Activated naive CD8-positive, alpha-beta T cell treated with anti-CD3 and anti-CD28 coated beads, Interleukin-2, amount 50 U/mL, for 24 hours (primary cell): ENCODE measurements at places on chromosomes 5 and 9.

DNA sequence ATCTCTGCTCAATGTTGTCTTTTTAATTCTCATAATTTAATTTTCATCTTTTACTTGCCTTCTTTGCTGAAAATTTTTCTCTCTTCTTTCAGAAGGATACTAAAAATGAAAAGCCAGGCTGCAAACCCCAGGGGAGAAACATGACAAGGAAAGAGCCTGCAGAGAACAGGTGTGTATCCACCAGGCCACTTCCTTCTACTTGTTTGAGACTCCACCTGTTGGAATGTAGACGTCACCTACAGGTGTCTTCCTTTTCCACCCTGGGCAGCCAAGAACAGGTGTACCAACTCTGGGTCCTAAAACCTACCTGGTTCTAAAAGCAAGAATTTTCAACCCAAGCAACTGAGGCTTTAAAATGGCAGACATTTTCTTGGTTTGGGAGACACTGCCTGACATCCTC, 166.8 kb downstream of the ATP10B start:
- no peak for DNase-seq

DNA sequence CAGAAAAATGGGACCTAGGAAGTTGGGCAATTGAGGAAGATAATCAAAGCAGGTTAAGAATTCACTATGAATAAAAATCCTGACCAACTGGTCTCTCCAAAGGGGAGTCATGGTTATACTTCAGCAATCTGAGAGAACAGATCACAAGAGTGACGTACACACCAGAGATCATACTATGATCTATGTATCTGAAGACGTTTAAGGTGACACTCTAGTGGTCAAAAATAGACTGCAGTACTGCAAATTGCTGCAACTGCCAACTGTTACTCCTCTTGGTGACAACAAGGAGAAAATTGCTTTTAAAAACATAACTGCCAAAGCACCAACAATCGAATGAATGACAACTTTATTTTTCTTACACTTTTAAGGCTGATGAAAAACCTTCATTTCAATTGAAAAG, 4.9 kb downstream of the AK6 start:
- no peak for DNase-seq

GRCh38 chr5:163005949-163006348, 431.4 kb upstream of the CCNG1 start:
- no peak for DNase-seq

DNA sequence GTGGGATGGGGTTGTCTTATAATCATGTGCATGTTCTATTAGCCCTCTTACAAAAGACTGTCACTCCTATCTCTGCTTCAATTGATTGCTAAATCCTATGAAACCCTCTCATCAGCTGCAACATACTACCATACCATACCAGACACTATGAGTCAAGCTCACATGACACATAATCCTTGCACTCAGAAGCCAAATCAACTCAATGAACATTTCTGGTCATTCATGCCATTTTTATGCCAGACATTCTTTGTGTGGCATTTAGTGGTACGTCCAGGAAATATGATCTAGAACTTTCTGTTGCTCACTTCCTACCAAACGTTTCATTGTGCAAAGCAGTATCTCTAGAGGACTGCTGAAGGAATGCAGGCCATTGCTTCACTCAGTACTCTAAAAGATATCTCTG, 159.2 kb upstream of the GNA14 start:
- no peak for DNase-seq

GRCh38 chr9:3549225-3549624, 23.4 kb upstream of the RFX3 start:
- no peak for DNase-seq

GRCh38 chr9:89806371-89807100, 201.7 kb downstream of the GADD45G start:
- DNase-seq: no peak

DNA sequence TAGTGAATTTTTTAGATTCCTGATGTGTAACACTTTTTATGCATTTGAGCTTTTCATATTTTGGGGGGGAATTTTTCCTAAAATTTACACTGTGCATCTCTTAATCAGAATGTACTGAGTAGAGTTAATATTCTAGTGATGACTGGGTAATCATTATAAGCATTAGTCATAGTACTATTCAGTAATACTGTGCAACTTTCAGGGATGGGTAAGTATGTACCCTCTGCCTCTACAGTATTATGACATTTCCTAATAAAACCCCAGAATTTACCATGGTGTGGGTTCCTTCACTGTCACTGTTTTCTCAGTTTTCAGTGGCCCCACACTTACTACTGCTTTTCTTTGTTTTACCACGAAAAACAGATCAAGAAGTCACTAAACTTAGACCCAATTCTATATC, 2.8 kb upstream of the CMYA5 start:
- no peak for DNase-seq

- no peak for DNase-seq
These were observed 28.7 kb downstream of the LCP2 start for GRCh38 chr5:170268884-170269283.

DNA sequence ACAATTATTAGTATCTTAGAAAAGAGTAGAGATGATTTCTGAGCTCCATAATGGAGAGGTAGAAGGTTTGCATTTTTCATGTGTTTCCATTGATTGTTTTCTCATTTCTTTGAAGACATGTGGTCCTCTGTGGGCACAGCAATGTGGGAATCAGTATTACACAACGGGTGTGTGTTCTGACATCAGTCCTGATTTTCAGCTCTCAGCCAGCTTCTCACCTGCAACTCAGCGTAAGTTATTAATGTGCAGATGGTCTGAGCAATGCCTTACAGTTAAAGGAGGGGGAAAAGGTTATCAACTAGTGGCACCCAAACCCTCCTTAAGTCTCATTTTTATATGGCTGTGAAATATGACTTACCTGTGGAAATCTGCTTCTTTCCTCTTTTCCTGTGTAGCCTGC, 59.1 kb downstream of the ITGA2 start:
- no peak for DNase-seq

GRCh38 chr5:146753641-146754040, 124.9 kb downstream of the PPP2R2B start:
- no peak for DNase-seq

GRCh38 chr5:33010846-33011245, 299.7 kb downstream of the NPR3 start:
- no peak for DNase-seq

DNA sequence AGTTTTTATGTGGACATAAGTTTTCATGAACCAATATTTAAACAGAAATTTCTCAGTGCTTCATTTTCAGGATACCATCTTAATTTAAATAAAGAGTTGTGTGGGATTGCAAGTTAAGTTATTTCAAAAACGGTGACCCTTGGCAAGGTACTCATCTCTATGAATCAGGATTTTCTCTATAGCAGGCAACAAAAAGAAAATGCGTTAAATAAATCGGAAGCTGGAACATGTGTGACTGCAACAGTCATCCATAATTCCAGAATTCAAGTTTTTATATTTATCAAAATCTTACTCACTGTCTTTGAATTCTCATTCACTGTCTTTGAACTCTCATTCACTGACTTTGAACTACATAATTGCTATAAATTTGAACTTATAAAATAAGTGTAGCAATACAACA, 5.8 kb upstream of the RECK start:
- no peak for DNase-seq
